ENCODE measurements at places on chromosomes 2 and 18.

DNA sequence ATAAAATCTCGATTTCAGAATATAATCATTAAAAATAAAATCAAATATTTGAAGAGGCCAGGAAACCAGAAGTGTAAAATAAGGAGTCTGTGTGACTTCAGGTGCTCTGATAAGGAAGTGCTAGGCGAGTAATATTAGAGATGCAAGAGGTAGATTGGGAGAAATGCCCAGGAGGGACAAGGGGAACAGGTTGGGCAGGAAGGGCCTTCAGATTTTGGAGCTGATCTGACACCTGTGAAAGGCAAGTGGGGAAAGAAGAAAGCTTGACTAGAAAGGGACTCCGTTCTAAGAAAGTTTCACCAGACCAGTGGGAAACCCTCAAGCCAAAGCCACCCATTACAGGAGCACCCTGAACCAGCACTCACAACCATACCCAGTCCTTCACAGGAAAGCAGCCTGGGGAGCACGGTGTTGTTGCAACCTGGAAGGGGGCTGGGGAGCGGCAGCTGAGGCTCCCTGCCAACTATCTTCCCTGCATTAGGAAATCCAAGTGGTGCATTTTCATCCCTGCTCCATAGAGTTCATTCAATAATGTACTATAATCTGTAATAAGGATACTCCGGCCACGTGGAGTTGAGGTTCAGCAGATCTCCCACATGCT, 57.5 kb upstream of the GREB1L start:
- no peaks in the 10 kb centered on the region for H3K27me3 ChIP-seq
- no peak for DNase-seq
- no peaks in the 10 kb centered on the region for H3K36me3 ChIP-seq

DNA sequence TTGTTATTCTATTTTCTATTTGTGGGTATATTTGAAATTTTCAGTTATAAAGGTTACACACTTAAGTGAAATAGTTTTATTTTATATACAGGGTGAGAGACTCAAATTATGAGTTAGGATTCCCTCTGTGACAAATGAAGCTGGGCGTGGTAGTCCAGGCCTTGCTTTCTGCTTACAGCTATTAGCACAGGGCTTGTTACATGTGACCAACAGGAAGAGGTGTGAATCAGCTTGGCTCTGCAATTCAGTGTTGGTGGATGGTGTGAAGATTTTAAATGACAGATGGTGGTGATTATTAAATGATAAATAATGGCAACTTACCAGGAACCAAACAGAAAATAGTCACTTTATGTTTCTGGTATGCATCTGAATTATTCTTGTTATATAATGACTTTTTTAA, 64.4 kb upstream of the NOSTRIN start:
- no peak for DNase-seq
- no peaks in the 10 kb centered on the region for H3K27me3 ChIP-seq
- H3K27ac ChIP-seq = no peak overlapping the region
- H3K4me1 ChIP-seq = peaks cover 2% of the 10 kb centered on the region
- peaks cover 3% of the 10 kb centered on the region for H3K36me3 ChIP-seq
- no peak overlapping the region for H3K4me3 ChIP-seq

GRCh38 chr2:66495788-66496640, 61.1 kb downstream of the MEIS1 start:
- H3K27ac ChIP-seq = no peak overlapping the region
- no peak for DNase-seq
- no peak overlapping the region for H3K4me3 ChIP-seq
- H3K27me3 ChIP-seq = no peaks in the 10 kb centered on the region
- H3K4me1 ChIP-seq = no peaks in the 10 kb centered on the region

DNA sequence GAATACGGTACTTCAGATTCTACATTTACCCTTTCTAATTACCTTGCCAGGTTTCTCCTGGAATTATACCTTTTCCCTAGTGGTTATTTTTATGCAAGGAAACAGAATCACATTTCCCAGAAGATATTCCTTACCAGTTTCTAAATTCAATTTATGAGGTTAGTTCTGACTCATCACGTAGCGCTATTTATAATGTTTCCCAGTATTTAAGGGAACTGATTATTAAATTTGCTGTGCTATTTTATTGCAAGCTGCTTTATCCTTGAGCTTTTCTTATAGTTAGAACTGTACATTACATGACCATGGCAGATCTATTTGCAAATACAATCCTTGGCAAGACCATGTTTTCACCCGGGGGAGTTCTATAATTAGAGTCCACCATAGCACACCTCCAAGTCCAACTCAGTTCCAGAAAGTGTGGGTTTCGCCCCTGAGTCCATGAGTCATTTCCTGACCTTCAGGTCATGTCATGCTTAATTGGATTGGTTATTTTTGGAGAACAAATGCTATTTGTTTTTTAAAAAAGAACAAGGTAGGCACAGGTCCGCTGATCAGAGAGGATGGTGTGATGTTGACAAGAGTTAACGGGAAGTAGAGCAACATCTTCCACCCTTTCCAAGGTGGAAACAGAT, 126.6 kb downstream of the ZNF532 start:
- peaks cover 62% of the 10 kb centered on the region for H3K4me1 ChIP-seq
- peak overlapping the region; percentile 43 for H3K4me3 ChIP-seq
- H3K36me3 ChIP-seq = peaks cover 25% of the 10 kb centered on the region
- peak overlapping the region; percentile 93 for H3K27ac ChIP-seq
- DNase-seq = peak; percentile 67

DNA sequence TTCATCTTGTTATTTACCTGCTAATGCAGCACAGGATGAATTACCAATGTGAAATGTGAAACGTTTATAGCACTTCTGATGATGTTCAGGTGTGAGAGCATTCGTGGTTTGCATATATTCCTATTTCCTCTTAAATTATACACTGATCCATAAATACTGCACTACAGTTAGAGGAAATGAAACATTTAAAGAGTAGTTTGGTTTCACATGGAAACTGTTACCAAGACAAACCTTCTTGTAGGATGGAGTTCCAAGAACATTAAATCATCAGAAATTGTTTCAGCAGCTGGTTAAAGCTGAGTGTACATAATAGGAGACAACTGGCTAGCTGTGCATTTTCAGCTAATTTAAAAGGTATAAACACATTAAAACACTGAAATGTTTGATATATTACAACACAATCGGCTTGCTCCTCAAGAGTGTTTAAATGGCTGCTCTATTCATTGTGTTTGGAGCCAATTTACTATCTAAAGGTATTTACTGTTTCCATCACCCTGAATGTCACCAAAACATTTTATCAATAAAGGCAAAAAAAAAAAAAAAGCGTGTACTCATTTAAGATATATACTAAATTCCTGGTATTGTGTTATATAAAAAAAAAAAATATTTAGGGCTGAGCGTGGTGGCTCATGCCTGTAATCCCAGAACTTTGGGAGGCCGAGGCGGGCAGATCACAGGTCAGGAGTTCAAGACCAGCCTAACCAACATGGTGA, 100.6 kb downstream of the DYM start:
- peaks cover 19% of the 10 kb centered on the region for H3K36me3 ChIP-seq
- DNase-seq = no peak
- peak overlapping the region; percentile 32 for H3K4me3 ChIP-seq
- peak overlapping the region; percentile 91 for H3K27ac ChIP-seq
- H3K4me1 ChIP-seq = peaks cover 9% of the 10 kb centered on the region

- H3K27me3 ChIP-seq = peaks cover 41% of the 10 kb centered on the region
- no peak overlapping the region for H3K4me3 ChIP-seq
- H3K27ac ChIP-seq = no peak overlapping the region
- no peak for DNase-seq
- H3K4me1 ChIP-seq = no peaks in the 10 kb centered on the region
- no peaks in the 10 kb centered on the region for H3K36me3 ChIP-seq
These were observed 80.3 kb downstream of the THNSL2 start for GRCh38 chr2:88250404-88250803.

DNA sequence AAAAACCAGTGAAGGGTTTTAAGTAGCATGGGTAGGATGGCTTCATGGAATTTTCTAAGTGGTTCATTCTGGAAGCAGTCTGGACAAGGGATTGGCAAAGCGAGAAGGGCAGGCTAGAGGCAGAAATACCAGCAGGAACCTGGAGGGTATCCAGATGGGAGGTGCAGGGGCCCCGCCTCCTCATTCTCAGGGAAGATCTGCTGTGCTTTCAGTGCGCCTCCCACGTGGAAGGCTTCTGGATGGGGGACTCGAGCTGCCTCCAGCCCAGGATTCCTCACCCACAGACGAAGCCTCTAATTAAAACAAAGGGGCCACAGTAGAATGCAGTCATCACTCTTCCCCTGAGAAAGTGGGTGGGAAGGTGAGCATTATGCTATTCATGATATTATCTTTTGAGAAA, 79.8 kb downstream of the VSNL1 start:
- no peak for DNase-seq
- H3K27me3 ChIP-seq = peaks cover 11% of the 10 kb centered on the region
- H3K27ac ChIP-seq = no peak overlapping the region
- no peaks in the 10 kb centered on the region for H3K4me1 ChIP-seq

GRCh38 chr2:216657980-216658379, 24.8 kb downstream of the IGFBP2 start:
- no peaks in the 10 kb centered on the region for H3K4me1 ChIP-seq
- H3K27ac ChIP-seq = no peak overlapping the region
- DNase-seq = no peak

DNA sequence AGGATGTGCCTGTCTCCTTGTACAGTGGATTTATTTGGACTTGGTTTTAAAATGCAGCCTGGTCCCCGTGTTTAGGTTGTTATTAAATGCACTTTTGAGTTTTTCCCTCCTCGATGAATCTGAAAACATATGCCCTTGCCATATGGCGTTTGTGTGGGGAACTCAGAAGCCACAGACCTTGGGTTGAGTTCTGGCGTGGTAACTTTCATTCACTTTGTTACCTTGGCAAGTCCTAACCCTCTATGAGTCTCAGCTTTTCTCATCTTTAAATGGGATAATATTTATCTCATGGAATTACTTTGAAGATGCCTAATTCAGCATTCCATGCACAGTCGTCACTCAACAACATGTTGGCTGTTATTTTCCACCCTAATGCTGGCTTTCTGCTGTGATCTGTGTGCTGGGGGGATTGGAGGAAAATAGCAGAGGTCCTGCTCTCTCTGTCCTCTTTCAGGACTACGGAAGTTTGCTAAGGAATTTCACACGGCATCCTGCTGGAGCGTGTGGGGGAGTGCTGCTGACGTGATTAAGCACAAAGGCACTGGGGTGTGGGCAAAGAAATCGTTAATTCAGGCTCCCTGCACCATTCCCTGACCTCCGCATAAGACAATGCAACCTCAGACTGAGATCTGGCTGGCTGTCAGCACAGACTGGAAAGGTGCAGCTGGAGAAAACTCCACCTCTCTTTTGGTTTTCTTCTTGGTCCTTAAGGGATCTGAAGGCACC, 61.7 kb downstream of the LDLRAD4 start:
- no peaks in the 10 kb centered on the region for H3K36me3 ChIP-seq
- H3K4me1 ChIP-seq = peaks cover 6% of the 10 kb centered on the region
- H3K27me3 ChIP-seq = no peaks in the 10 kb centered on the region
- no peak for DNase-seq
- no peak overlapping the region for H3K4me3 ChIP-seq

DNA sequence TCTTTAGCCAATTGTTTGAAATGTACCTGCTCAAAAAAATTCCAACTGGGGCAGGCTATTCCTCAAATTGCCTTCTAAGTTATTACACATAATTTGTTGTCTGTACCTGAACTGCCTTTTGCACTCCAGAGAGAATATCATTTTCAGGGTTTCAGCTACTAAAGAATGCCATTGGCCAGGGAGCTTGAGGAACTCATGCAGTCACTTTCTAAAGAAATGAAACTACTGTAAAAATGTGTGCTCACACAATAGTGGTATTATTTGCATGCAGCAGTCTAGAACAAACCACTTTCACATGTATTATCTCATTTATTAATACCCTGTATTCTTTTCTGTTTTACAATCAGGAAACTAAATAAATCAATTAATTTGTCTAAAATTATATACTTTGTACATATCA, 152.2 kb downstream of the PID1 start:
- H3K27ac ChIP-seq = no peak overlapping the region
- no peaks in the 10 kb centered on the region for H3K4me1 ChIP-seq
- no peak overlapping the region for H3K4me3 ChIP-seq
- no peaks in the 10 kb centered on the region for H3K36me3 ChIP-seq

DNA sequence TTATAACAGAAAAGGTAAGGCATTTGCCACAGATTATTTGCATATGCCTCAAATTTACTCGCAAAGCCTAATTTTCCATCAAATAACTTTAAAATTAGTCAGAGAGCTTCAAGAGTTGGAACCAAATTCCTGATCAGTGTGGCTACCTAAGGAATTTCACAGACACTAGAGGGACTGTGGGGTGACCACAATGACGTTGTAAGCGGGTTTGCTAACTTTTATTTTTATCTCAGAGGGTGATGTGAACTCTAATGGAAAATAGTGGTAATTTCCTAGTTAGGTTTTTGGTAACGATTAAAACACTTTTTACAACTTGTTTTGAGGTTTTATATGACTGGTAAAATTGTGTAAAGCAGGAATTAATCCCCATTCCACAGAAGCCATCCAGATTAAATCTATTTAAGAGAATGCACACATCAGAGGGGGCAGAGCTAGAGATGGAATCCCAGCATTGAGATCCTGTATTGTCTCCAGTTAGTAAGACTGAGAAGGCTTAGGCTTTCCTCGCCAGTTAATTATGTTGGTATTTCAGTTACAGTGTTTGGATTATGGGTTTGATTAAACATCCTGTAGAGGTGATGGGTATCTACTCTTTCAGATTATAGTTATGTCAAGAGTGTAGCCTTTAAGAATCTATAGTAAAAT, 129.0 kb downstream of the GPD2 start:
- DNase-seq = no peak
- no peak overlapping the region for H3K4me3 ChIP-seq
- H3K4me1 ChIP-seq = no peaks in the 10 kb centered on the region
- peaks cover 4% of the 10 kb centered on the region for H3K36me3 ChIP-seq
- H3K27me3 ChIP-seq = no peaks in the 10 kb centered on the region
- no peak overlapping the region for H3K27ac ChIP-seq

DNA sequence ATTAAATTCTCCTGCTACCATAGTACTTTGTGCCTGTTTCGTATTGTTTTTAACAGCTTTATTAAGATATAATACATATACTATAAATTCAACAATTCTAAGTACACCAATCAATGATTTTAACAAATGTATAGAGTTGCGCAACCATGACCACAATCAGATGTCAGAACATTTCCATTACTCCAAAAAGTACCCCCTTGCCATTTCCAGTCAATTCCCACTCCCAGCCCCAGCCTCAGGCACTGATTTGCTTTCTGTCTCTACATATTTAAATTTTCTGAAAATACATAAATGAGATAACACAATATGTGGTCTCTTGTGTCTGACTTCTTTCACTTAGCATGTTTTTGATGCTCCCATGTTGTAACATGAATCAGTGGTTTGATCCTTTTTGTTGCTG, 193.9 kb downstream of the FIGN start:
- no peak overlapping the region for H3K27ac ChIP-seq
- no peaks in the 10 kb centered on the region for H3K36me3 ChIP-seq
- H3K4me3 ChIP-seq = no peak overlapping the region
- H3K27me3 ChIP-seq = no peaks in the 10 kb centered on the region
- no peak for DNase-seq

- no peak for DNase-seq
- no peaks in the 10 kb centered on the region for H3K36me3 ChIP-seq
These were observed 150.5 kb downstream of the COPS8 start for GRCh38 chr2:237236188-237236587.

GRCh38 chr2:3039188-3040065, 338.2 kb downstream of the EIPR1 start:
- H3K4me3 ChIP-seq = no peak overlapping the region
- H3K36me3 ChIP-seq = no peaks in the 10 kb centered on the region

GRCh38 chr2:25276569-25277465, 64.9 kb downstream of the DNMT3A start:
- peak overlapping the region; percentile 93 for H3K27ac ChIP-seq
- H3K4me3 ChIP-seq = peak overlapping the region; percentile 75
- H3K36me3 ChIP-seq = peaks cover 28% of the 10 kb centered on the region
- peak; percentile 80 for DNase-seq
- H3K4me1 ChIP-seq = peaks cover 90% of the 10 kb centered on the region
